ENCODE measurements at places on chromosomes 1 and 21.

GRCh38 chr1:9848022-9848421 is 24.3 kb upstream of the CLSTN1 start:
- DNase-seq, result no peak

- no peak for DNase-seq
Observed at GRCh38 chr1:232377494-232377770, 252.5 kb downstream of the SIPA1L2 start.

GRCh38 chr21:20010691-20011200 is 987.5 kb upstream of the NCAM2 start:
- no peak for DNase-seq

DNA sequence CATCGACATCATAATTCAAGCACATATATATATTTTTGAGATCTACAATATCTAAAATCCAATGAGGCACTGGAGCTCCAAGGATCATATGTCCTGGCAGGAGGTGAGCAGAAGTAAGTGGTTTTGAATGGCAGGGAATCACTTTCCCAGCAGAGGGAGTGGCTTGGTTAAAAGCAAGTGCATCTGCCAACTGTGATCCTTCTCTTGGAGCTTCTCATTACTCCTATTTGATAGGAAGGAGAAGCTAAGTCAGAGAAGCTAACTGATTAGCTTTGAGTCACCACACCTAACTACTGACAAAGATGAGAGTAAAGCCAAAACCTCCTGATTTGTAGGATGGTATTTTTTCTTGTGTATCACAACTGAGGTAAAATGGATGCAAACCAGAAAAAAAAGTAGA is 55.0 kb downstream of the ALG14 start:
- no peak for DNase-seq

DNA sequence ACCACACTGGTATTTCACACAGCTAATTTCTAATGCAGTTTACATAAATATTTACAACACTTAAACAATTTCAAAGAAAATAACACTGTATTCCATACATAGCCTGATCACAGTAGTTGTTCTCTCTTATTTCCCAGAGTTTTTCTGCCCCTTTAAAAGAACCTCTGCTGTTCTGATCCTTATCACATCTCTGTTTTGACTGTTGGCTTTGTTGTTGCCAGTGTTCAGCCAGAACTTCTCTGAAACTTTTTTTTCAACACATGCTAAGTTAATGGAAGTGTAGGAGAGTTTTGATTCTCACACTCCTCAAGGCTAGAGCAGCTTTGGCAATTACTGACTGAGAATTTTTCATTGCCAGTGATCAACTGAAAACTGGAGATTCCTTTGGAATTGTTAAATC is 11.1 kb downstream of the SELE start:
- DNase-seq, result no peak

- no peak for DNase-seq
Observed at GRCh38 chr1:6509919-6510291, 18.4 kb upstream of the PLEKHG5 start.

DNA sequence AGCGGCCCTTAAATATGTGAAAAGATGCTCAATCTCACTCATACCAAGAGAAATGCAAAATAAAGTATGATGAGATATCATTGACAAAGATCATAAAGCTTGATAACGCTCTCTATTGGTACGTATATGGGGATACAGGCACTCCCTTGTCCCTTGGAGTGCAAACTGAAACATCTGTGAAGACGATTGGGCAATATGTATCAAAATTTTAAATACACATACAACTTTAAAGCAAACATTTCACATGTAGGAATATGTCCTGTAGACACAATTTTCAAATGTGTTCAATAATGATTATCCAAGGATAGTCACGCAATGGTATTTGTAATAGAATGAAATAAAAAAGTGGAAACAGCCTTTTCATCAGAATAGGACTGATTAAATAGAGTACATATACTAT is 2.0 kb upstream of the GJB3 start:
- no peak for DNase-seq

DNA sequence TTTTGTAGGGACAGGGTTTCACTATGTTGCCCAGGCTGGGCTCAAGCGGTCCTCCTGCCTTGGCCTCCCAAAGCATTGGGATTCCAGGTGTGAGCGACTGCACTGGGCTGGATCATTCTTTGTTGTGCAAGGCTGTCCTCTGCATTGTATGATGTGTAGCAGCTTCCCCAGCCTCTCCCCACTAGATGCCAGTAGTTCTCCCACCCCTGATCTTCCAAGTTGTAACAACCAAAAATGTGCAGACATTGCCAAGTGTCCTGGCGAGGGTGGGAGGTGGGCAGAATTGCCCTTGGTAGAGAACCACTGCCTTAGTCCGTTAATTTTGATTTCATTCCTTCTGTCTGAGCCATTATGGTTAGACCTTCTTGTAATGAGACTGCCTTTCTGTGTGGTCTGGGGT is 7.2 kb downstream of the GALNT2 start:
- no peak for DNase-seq

- DNase-seq, result no peak
Observed at GRCh38 chr1:61181067-61182038, 99.0 kb downstream of the NFIA start.

DNA sequence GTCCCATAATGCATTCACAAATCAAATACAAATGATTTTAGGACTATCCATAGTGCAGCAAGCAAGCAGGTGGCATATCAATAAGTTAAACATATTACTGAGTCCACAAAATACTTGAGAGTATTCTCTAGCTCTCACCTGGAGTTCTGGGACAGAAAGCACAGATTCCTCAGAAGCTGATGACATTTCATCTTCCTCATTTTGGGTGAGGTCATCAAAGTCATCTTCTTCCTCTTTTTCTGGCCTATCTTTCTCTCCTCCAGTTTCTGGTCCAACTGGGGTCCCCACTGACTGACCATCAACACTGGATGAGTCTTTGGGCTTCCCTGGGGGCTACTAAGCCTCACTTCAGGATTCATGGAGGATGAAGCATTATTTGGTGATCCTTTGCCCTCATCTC is 38.9 kb downstream of the YY1AP1 start:
- no peak for DNase-seq

GRCh38 chr1:42012852-42013251 is 94.1 kb upstream of the HIVEP3 start:
- DNase-seq, result no peak

- no peak for DNase-seq
Observed at GRCh38 chr1:17201201-17202021, 3.5 kb upstream of the PADI1 start.

DNA sequence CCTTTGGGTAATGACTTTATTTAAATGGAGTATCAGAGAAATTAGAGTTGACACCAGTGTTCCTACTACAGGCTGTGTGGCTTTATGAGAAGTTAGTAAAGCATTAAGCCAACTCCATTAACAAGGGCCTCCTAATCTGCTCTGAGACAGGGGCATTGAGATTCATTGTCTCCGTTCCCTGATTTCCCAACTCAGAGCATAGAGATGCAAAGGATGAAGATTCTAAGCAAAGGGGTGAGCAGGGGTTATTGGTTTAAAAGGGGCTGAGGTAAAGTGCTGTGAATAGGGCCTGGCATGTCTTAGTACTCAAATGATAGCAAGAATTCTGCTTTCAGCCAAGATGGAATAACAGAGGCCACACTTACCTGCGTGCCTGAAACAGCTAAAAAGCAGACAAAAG is 428.4 kb downstream of the PTPRU start:
- DNase-seq, result no peak

DNA sequence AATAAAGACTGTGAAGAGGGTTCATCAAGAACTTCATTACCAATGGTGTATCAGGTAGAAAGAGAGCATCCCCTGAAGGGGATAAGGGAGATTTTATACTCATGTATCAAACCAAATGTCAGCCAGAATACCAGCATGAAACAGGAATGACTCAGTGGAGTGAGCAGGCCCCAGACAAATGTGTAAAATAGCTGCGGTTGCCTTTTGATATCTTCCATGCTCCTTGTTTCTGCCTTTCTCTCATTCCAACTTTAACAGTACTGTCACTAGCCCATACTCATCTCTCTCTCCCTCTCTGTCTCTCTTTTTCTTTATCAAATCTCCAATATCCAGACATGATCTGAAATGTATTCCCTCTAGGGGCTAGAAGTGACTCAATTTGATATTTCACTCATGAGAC is 47.8 kb downstream of the GPR88 start:
- no peak for DNase-seq

- DNase-seq, result no peak
Observed at GRCh38 chr1:245173446-245174211, 18.8 kb downstream of the KIF26B start.

- DNase-seq, result no peak
Observed at GRCh38 chr1:24290933-24291487, 28.1 kb upstream of the GRHL3 start.

DNA sequence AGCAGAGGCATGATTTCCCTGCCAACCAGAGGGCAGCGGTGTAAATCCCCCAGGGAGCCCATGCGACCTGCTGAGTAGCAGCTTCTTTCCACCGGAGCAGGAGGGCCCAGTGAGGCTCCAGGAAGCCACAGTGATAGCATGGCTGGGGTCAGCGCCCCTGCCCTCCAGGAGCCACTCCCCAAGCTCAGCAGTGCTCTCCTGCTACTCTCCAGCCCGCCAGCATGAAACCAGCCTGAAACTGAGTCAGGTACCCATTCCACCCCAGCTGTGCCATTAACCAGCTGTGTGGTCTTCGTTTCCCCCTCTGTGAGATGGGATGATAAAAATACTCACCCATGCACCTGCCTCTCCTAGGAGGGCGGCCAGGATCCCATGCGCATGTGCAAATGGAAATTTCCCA is 123.8 kb upstream of the TMEM51 start:
- no peak for DNase-seq

All from foreskin keratinocyte (primary cell).